ENCODE measurements at places on chromosomes 5 and 9.
A peak's percentile ranks its signal among the peaks of the same experiment; 100 is the strongest.

GRCh38 chr9:77177894-77178794 is 810 bp downstream of the VPS13A start:
- peak overlapping the region; percentile 85 for H3K4me3 ChIP-seq
- no peaks in the 10 kb centered on the region for H3K36me3 ChIP-seq
- H3K27ac ChIP-seq: peak overlapping the region; percentile 79
- H3K27me3 ChIP-seq: no peaks in the 10 kb centered on the region

DNA sequence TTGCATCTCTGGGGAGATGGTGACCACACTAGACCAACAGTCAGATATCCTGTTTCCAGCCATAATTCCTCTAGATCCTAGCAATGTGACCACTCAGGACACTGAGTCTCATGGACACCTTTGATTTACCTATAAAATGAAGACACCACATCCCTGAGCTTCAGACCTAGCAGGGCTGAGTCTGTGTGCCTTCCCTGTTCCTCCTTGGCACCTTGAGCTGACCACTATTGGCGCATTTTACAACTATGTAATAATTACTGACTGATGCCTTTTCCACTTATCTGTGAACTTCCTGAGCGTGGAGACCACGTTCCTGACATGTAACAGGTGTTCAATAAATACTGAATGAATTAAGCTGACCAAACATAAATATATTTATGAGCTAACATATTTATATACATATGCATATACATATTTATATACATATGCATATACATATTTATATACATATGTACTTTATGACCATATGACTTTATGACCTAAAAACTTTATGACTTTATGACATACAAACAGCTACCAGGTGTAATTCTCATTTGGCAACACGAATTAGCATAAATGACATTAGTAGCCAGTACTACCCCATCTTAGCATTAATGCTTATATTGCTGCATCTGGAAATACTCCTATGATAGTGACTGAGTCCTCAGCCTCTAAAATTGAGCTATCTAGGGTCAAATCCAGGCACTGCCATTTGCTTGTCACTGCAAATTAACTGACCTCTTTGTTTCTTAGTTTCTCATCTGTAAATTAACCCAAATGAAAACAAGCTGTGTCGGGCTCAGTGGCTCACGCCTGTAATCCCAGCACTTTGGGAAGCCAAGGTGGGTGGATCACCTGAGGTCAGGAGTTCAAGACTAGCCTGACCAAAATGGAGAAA is 150.6 kb downstream of the GNA14 start:
- no peaks in the 10 kb centered on the region for H3K36me3 ChIP-seq
- DNase-seq: no peak
- no peak overlapping the region for H3K4me3 ChIP-seq

DNA sequence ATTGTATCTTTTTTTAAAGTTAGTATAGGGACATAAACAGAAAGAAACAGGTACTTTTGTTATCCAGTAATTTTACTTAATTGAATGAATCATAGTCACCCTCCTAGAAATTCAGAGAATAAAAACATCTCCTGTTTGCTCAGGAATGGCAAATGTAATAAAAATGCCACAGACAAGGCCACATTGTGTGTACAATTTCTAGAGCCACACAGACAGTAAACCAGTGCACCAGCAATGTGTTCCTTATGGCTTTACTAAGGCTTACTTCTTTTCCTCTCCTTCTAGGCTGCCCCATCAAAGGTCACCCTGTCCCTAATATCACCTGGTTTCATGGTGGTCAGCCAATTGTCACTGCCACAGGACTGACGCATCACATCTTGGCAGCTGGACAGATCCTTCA is 145.5 kb downstream of the SAXO1 start:
- H3K27me3 ChIP-seq: no peaks in the 10 kb centered on the region
- no peak for DNase-seq
- no peak overlapping the region for H3K27ac ChIP-seq
- no peaks in the 10 kb centered on the region for H3K36me3 ChIP-seq

DNA sequence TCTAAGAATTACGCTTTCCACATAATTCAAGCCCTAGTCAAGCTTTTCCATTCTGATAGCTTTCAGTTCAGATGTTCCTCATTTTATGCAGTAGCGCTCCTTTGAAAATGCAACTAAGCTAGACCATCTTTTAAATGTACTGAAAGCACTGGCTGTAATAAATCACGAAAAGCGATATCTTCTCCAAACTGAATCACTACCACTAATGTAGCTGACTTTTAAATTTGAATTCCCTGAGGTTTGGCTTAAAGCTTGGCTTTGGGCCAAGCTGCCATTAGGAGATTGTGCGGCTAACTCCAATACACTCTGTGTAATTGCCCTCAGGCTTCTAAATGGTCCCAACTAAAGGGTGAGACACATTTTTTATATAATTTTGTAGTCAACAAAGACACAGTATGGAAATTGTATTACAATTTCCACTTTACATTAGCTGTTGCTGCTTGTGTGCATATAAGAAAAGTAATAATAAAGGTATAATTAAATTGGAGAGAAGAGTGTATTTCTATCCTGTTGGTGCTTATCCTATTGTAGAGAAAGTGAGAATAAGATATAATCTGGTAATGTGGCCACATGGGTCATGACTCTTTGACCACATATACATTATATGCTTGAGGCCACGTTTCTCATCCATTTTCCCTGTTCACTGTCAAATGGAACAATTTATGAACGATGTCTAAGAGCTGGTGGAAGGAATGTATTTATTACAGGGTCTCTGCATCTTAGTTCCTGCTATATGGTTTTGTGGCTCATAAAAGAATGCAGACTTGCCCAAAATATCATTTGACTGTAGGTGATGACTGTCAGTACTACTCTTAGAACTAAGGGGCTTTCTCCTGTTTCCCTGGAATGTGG is 118.7 kb upstream of the TAF11L2 start:
- H3K27me3 ChIP-seq: no peaks in the 10 kb centered on the region
- no peak overlapping the region for H3K27ac ChIP-seq
- no peaks in the 10 kb centered on the region for H3K4me1 ChIP-seq
- H3K4me3 ChIP-seq: no peak overlapping the region

DNA sequence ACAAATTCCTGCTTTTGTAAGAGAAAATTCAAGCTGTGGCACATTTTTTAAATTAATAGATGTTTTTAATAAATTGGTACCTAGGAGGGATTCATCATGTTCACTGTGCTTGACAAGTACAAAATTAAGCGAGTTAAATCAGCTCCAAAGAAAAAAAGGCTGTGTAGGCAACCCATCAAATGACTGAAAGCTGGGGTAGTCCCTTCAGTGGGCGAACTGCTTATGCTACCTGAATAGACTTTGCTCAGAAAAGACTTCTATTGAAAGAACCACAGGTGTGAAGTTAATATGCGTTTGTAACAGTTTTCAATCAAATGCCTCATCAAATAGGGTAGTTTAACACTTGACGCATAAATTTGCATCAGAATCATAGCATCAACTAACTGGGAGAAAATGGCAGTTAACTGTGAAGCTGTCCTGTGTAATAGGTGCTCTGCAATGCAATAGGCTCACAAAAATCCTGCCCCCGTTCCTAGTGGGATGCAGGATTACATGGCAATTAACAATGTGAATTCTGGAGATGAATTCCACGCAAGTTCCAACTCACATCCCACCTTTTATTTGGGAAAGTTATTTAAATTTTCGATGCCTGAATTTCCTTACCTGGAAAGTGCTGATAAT is 14.4 kb upstream of the ARL15 start:
- H3K27me3 ChIP-seq: no peaks in the 10 kb centered on the region
- H3K4me1 ChIP-seq: no peaks in the 10 kb centered on the region
- H3K36me3 ChIP-seq: no peaks in the 10 kb centered on the region
- H3K4me3 ChIP-seq: no peak overlapping the region

- no peaks in the 10 kb centered on the region for H3K36me3 ChIP-seq
- H3K4me1 ChIP-seq: no peaks in the 10 kb centered on the region
- no peak overlapping the region for H3K27ac ChIP-seq
- no peak overlapping the region for H3K4me3 ChIP-seq
- DNase-seq: no peak
- H3K27me3 ChIP-seq: no peaks in the 10 kb centered on the region
Observed at GRCh38 chr5:31942546-31942945, 231.6 kb downstream of the GOLPH3 start.
